ENCODE measurements at places on chromosomes 5 and 9.

- no peak for DNase-seq
Observed at GRCh38 chr9:74379718-74380117, 117.4 kb upstream of the RORB start.

GRCh38 chr9:122218935-122219855 is 9.6 kb downstream of the LHX6 start:
- DNase-seq, result no peak

DNA sequence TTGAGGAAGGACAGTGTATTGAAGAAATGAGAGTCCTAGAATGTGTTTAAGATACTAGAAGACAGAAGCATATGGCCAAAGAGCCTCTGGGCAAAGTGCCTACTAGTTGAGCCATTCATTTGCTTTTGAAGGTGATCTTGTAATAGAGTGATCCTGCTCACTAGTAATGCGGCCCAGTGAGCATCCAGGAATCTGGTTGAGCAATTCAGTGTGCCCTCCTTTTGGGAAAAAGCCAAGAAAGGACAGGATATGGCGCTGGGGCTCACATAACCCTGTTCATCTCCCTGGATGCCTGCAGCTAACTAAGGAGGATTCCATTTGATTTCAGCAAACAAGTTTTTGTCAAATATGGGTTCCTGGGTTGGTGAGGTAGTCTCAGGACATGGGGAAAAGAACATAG is 16.3 kb downstream of the ADAM19 start:
- DNase-seq, result peak; percentile 94

DNA sequence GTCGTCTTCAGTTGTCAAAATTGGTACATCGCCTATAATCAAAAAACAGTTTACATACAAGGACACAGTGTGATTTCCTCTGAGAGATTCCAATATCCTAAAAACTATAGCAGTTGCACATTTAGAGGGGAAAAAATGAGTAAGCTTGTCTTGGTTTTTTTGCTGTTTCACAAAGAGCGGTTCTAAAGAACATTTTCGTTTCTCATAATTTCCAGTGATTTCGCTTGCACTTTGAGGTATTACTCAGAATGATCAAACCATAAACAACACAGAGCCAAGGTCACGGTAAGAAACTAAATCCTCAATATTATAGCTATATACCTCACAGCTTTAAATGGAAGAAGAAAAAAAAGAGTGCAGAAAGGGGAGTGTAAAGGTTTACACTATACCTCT is 861 bp downstream of the MTX3 start:
- DNase-seq, result peak; percentile 2

DNA sequence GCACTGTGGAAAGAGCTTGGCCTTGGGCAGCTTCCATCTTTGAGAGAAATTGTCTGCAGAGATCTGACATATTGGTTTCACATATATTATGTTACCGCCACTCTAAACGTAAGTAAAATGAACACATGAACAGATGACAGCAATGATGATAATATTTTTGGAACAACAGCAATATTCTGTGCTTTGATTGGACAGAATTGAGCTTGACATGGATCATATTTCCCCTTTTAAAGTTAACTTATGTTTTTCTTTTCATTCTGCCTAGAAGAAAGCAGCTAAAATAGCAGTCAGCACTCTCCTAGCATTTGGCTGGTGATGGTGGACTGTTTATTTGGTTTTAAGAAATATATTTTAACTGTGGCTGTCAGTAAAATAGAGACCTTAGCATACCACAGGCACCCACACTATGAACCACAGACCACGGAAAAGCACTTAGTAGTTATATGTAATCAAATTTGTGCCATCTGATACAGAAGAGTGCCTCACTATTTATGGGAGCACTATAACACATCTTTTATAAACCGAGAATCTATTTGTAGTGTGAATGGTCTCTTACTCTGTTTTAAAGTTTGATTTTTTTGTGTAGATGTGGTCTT is 1.8 kb upstream of the CFAP95 start:
- DNase-seq, result peak; percentile 49

DNA sequence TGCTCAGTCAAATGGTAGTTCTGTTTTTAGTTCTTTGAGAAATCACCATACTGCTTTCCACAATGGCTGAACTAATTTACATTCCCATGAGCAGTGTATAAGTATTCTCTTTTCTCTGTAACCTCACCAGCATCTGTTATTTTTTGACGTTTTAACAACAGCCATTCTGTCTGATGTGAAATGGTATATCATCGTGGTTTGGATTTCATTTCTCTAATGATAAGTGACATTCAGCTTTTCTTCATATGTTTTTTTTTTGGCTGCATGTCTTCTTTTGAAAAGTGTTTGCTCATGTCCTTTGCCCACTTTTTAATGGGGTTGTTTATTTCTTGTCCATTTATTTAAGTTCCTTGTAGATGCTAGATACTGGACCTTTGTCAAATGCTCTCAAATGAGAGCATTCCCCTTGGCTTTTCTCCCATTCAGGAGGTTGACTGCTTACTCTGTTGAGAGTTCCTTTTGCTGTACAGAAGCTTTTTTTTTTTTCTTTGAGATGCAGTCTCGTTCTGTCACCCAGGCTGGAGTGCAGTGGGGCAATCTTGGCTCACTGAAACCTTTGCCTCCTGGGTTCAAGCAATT is 58.7 kb upstream of the RGMB start:
- no peak for DNase-seq

DNA sequence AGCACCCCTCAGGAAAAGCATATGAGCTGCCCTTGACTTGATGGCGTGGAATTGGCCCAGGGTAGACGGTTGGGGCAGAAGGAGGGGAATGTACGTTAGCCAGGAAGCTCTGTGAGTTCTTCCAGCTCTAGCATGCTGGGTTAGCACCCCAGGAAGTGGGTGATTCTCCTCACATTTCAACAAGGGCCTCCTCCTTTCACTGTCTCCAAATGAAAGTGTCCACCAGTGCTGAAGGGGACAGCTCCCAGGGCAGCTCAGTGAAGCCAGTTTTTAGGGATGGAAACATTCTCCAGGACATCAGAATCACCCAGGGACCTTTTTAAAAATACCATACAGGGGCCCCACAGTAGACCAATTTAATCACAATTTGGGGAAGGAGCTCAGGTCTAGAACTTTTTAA is 17.2 kb upstream of the AFAP1L1 start:
- DNase-seq, result peak; percentile 69

DNA sequence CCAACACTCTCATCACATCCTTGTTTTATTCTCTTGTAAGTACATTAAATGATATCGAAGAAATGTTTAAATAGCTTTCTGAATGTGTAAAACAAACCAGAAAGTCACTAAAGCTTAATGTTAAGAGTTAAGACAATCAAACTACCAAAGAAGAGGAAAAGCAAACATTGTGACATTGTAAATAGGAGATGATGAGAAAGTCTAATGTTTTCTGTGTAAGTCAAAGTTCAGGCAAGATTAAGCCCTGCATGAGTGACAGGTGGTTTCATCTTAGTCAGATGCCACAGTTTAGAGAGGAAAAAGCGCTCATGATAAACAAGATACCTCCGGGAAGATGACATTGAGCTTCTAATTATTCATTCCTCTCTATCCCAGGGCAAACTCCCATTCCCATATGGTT is 50.9 kb upstream of the PHYKPL start:
- DNase-seq, result no peak
